Right cardiac atrium (tissue), 5 donors: ENCODE measurements at places on chromosomes 4 and X.

DNA sequence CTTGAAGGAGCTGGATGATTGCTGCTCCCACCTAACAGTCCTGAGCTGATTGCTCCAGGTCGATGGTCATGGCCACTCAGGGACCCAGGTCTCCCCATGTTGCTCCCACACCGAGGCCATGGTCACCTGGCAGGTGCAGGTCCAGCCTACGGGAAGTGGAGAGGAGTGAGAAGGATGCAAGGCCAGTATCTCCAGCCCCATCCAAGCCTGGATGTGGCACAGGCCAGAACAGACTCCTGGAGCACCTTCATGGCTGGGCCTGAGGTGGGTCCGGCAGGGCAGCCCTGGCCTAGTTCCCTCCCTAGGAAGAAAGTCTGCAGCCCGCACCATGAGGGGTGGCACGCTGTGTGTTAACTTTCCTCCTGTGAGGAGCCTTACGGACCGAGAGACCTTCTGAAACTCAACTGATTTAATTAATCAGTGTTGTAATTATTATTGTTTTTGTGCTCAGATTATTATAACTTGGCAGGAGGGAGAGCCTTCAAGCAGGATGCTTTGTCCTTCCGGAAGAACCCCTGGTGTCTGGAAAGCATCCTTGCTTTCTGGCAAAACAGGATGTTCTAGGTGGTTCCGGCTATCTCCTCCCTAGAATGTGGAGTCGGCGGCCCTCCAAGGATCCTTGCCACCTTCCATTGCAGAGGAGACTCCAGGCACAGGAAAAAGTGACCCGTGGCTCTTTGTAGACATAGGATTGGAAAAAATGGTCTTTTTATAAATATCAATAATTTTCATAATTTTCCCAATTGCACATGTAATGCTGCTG, 92.3 kb upstream of the ADRA2C start:
- peak; percentile 16 for DNase-seq

DNA sequence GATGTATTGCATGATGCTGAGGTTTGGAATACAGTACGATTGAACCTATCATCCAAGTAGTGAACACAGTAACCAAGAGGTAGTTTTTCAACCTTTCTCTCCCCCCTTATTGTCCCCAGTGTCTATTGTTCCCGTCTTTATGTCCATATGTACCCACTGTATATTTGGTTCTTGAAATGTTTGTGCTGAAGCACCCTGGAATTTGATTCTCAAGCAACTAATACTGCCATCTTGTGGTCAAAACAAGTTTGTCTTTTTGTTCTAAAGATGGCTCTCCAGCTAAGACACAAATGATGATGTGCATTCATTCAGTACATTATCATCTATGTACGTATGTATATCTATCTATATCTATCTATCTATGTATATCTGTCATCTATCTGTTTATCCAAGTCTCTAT, 33.5 kb upstream of the DCX start:
- no peak for DNase-seq

DNA sequence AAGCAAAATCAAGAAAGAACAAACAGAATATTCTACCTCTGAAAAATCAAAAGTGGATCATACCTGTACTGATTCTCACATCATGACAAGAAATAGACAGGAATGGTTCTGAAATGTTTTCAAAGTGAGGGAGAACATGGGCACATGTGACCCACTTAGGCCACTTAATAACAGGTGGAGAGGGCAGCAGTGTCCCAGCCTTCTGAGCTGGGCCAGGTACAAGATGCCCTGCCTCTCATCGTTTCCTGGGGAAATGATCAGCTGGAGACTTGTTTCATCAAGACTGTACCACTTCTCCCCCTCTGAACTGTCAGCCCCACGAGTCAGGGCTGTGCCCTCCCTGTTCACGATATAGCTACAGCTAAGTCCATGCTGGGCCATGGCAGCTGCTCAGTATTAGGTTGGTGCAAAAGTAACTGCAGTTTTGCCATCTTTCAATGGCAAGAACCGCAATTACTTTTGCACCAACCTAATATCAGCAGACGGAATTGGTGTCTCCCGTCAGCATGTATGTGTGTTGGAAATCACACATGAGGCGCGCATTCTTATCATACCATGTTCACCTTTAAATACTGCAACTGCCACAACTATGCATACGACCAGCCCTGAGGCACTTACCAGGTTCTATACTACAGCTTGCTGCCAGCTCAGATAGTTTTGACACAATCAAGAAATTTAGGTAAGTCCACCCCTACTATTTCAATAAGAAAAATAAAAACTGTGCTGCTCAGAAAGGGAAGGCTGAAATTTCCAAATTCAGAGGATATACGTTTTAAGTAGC, 71.4 kb downstream of the GATB start:
- no peak for DNase-seq

DNA sequence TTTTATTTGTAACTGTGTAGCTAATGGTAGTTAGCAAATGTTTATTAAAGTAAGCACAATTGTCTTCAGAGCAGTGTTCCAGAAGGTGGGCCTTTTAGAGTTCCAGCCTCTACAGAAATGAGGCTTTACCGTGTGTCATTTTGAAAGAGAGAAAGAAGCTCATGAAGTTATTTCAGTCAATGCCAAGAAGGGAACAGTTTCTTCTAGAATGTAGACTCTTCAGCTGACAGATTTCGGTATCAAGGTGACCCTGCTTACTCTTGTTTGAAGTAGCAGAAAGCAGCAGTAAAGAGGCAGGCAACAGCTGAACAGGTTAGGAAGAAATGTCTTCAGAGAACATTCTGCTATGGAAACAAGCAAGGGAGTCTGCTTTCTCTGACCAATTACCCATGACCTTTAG, 93.6 kb downstream of the TASL start:
- DNase-seq: no peak

DNA sequence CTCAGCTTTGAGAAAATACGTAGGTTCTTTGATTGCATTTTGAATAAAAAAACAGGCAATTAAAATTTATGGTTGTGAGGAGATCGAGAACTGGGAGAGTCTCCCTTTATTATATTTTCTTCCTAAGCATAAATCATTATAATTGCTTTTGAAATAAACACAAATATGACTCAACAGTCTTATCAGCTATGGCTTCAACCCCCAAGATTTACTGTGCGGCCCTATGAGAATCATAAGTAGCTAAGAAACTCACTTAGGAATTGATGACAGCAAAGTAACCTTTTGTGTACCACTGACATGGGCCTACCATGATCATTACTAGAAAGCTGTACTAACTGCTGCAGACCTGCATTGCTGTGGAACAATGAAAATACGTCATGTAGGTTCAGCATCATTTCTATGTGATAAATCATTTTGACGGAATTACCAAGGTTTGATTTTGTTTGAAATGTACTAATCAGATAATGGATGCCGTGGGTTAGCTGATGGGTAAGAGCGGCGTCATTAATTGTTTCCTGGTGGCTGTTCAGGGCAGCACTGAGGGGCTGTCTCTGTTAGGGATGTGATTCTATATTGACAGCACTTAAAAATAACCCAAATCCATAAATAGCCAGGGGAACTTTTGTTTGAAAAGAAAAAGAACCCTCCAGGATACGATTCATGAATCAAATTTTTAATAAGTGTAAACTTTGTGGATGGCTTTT, 51.5 kb upstream of the GPRIN3 start:
- DNase-seq: no peak
